ENCODE measurements at places on chromosomes 1 and 21.

DNA sequence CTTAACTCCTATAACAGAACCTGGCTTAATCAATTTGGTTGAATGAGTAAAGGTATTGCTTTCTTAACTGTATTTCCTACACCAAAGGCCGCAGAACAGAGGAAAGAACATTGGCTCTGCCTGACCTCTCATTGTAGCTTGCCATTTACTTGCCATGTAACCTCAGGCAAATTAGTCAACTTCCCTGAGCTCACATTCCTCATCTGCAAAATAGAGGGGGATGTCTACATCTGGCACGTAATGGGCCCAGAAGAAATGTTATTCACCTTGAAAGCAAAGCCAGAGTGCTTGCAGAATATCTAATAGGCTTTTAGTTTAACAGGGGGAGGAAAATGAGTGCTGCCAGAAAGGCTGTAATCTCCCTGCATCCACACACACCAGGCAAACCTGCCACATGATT, 44.3 kb downstream of the LAMC2 start:
- no peak for DNase-seq

GRCh38 chr1:24874611-24875234, 55.4 kb downstream of the RUNX3 start:
- peak; percentile 51 for DNase-seq

- no peak for DNase-seq
Measured at GRCh38 chr1:192756314-192756713, 52.5 kb upstream of the RGS2 start.

DNA sequence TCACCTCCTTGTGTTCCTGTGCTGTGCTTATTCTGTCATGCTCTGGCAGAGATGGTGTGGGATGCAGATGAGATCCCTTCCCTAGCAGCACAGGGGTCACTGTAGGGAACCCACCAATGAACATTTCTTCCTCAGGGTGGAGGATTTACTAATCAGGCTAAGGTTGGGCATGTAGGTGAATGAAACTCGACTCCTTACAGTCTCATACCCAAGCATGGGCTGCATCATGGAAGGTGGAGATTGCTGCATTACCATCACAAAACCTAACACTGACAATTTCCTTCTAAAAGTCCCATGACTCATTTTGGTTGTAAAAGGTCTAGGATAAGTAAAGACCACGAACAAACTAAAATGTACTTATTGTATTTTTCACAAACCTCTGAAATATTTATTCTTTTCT, 399.9 kb downstream of the DSCAM start:
- DNase-seq = no peak

- no peak for DNase-seq
Measured at GRCh38 chr1:231751415-231751814, 124.8 kb downstream of the DISC1 start.

DNA sequence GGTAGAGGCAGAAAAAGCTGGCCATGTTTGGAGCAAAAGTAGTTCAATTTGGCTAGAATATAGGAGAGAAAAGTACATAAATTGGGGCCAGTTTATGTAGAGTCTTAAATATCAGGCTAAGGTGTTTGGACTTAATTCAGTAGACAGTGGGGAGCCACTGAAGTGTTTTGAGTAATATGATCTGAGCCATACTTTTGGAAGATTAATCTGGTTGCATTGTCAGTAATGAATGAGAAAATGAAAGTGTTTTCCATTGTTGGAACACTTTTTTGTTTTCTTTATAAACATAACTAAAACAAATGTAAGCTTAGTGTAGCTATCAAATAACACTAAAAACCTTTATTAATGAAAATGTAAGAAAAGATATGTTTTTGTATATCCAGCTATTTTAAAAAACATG, 42.1 kb downstream of the POU2F1 start:
- no peak for DNase-seq

- no peak for DNase-seq
Measured at GRCh38 chr1:112002514-112002913, 13.0 kb upstream of the KCND3 start.

GRCh38 chr1:164836614-164837018, 277.6 kb downstream of the PBX1 start:
- DNase-seq = no peak

- no peak for DNase-seq
Measured at GRCh38 chr1:31717341-31717740, 13.5 kb upstream of the COL16A1 start.

DNA sequence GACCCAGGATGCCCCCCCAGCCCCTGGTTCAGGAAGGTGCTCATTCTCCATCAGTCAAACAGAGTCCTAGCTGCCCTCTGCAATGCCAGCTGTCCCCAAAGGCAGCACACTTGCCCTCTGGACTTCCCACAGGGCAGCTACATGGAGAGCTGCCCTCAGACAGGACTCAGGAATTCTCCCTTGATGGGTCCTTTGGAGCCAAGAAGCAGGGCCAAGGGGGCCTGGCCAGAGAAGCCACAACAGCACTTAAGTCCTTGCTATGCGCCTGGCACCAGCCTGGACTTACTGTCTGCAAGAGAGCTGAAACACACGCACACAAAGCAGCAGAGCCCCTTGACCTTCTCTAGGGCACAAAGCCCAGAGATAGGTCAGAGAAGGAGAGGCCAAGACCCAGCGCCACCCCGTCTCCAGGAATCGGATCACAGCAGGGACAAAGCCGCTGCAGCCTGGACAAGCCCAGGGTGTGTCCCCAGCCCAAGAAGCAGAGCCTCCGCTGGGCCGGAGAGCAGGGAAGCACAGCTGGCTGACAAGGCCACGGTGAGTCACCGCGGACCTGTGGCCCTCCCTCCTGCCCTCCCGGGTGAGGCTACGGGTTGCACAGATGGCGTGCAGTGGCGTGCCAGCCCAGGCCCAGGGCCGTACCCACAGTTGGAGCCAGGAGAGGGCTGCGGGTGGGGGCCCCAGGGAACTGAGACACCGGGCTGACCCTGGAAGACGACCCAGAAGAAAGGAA, 1.7 kb downstream of the WNT9A start:
- peak; percentile 58 for DNase-seq

- peak; percentile 81 for DNase-seq
Measured at GRCh38 chr1:176880955-176881595, 283.4 kb downstream of the ASTN1 start.

DNA sequence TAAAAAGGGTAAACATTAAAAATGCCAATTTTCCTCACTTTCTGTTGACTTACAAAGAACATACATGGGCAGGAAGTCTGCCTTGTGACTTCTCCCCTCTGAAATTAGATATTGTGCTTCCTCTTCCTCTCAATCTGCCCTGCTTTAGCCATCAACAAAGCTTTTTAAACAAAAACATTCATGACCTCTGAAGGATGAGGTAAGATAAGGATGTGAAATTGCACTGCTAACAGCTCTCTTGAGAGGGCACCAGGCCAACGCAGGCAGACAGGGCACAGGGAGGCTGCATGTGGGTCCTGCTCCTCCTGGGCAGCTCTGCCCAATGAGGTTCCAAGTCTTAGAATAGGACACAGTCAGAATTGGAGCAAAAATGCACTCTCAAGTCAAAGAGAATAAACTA, 62.1 kb downstream of the DEGS1 start:
- DNase-seq = no peak

GRCh38 chr21:17231771-17232170, 281.1 kb upstream of the CXADR start:
- no peak for DNase-seq

- no peak for DNase-seq
Measured at GRCh38 chr1:41490911-41491310, 6.4 kb upstream of the EDN2 start.

- DNase-seq = no peak
Measured at GRCh38 chr1:3030663-3031381, 9.6 kb downstream of the ACTRT2 start.

- no peak for DNase-seq
Measured at GRCh38 chr1:235275223-235275622, 52.8 kb downstream of the ARID4B start.

DNA sequence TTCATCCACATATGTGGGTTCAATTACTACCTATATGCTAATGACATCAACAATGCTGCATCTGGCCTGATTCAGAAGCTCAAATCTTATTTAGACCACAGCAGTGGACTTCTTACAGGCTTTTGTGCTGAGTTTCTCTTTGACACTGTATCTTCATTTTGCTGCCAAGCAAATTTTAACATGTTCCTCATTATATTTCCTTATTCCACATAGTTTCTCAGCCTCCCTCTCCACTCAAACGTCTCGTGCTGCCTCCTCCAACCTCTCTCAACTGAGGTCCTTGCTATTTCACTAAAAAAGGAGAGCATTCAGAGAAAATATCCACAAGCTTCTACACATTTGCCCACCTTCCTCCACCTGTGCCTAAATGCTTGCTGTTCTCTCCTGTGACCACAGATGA, 6.5 kb downstream of the TDRKH start:
- DNase-seq = no peak

DNA sequence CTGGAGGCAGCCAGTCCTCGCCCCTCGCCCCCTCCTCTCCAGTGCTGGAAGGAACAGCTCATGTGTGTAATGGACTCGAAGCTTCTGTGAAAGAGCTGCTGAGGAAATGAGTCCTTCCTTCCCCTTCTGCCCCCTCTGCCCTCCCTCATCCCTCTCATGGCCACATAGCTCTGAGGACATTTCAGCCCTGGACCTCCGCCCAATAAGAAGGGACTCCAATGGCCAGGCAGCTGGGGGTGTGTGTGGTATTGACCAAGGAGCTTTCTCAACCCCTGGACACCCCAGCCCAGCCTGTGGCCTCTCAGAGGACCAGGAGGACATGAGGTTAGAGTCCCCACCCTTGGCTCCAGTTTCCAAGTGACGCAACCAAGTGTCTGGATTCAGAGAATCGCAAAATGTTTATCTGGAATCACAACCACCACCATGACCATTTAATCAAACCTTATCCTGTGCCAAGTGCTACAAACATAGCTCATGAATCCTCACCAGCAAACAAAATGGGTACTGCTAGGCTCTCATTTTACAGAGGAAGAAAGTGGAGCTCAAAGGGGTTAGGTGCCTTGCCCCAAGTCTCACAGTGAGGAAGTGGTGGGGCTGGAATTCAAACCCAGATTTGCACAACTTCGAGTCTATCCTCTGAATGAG, 47.8 kb upstream of the ECE1 start:
- DNase-seq = no peak

GRCh38 chr1:214351551-214352277, 70.8 kb downstream of the SMYD2 start:
- no peak for DNase-seq

DNA sequence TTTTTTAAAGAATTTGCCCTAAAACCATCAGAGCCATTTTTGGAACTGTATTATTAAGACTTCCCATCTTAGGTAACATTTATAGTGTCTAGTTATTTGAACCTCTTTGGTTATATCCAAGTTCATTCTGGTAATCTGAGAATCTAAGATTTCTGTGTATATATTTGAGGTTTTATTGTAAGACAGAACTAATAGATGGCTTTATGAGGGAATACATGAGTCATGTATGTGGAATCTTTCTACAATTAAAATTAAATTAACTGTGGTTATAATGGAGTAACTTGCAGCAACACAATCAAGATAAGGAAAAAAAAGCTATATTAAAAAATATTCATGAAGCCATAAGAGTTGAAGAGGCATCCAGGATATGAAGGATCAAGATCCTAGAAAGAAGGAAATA, 92.1 kb downstream of the UBE2U start:
- DNase-seq = no peak

- DNase-seq = no peak
Measured at GRCh38 chr1:11598461-11598860, 55.8 kb downstream of the FBXO2 start.

GRCh38 chr1:61160526-61160925, 78.2 kb downstream of the NFIA start:
- no peak for DNase-seq

GRCh38 chr1:229664133-229664689, 38.2 kb downstream of the URB2 start:
- no peak for DNase-seq

DNA sequence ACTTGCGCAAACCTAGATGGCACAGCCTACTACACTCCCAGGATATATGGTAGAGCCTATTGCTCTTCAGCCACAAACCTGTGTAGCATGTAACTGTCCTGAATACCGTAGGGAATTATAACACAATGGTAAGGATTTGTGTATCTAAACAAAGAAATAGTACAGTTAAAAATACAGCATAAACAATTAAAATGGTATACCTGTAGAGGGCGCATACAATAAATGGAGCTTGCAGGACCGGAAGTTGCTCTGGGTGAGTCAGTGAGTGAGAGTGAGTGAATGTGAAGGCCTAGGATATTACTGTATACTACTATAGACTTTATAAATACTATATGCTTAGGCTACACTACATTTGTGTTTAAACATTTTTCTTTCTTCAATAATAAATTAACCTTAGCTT, 99.3 kb downstream of the PLD5 start:
- DNase-seq = no peak

DNA sequence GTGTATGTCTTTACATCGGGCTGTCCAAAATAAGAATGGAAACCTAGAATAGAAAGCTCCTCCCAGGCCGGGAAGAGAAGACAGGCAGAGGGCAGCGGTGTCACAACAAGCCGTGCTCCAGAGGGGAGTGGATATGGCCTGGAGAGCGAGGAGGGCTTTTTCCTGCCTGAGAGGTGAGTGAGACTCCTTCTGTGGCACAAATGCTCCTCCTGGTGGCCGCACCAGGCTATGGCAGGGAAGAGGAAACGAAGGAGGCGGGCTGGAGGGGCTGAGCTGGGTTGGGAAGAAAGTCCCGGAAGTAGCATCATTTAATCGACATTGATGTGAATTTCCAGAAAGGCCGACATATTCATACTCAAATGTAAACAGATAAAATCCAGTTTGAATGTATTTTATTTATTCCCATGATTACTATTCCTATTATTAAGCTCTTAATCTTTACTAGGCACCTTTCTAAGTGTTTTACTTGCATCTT, 54.7 kb downstream of the MEF2D start:
- peak; percentile 97 for DNase-seq

GRCh38 chr1:46521414-46521813, 30.0 kb downstream of the KNCN start:
- no peak for DNase-seq

DNA sequence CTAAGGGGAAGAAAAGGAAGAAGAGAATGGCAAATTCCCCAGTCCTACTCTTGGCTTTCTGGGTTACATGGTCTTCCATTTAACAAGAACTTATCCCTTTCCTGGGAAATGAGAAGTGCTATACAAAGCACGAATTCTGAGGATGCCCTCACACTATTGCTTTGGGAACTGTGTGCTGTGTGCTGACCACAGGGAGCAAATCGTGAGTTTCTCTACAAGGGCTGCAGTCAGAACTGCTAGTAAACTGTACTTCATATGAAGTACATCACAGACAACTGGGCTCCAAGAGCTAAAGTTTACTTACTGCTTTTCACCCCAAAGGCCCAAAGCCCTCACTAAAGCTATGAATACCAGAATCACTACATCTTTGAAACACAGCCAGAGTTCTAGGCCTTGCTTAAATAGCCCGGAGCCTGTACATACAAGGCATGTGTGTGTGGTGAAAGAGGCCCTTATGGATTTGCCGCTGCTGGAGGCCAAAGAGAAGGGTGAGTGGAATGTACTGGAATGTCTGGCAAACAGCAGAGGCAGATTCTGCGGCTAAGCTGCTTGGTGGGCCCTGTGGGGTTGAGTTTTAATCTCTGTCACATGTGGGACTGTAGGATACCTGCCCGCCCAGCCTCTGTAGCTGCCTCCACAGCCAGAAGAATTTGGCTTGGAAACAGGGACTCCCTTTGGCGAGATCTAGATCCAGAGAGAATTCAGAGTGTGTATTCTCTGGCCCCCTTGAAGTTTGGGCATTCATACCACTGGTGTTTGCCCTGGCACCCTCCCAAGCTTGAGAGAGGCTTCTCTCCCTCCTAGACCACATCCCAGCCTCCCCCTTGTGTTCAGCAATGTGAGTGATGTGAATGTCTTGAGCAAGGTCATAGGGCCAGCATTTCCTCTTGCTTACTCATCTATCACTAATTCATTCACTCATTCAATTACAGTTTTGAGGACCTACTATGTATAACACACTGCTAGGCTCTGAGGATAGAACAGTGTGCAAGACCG, 21.9 kb upstream of the TRIM67 start:
- peak; percentile 19 for DNase-seq

- DNase-seq = no peak
Measured at GRCh38 chr1:93704052-93704451, 22.4 kb upstream of the BCAR3 start.

Data from ELF-1 (cell line).